ENCODE measurements at places on chromosomes 11 and 22.
A peak's percentile ranks its signal among the peaks of the same experiment; 100 is the strongest.

GRCh38 chr22:50714150-50714549 lies 23.9 kb upstream of the ACR start:
- DNase-seq, result no peak

GRCh38 chr11:126588630-126589491 lies 233.4 kb downstream of the ST3GAL4 start:
- DNase-seq, result no peak

DNA sequence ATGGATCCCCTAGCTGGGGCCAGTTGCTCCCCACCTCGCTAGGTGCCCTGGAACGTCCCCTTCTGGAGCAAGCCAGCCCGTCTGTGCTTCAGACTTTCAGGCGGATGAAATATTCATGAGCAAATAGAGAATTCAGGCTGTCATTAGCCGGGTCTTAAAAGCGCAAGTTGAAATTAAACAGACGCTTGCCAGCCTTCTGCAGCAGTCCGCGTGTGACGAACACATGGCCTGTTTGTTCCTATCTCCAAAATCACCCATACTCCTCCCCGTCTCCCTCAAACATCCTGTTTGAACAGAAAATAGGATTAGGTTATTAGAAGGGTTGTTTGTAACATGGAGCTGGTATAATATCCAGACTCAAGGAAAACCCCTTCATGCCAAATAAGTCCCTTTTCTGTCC lies 38.7 kb downstream of the MYO18B start:
- no peak for DNase-seq

DNA sequence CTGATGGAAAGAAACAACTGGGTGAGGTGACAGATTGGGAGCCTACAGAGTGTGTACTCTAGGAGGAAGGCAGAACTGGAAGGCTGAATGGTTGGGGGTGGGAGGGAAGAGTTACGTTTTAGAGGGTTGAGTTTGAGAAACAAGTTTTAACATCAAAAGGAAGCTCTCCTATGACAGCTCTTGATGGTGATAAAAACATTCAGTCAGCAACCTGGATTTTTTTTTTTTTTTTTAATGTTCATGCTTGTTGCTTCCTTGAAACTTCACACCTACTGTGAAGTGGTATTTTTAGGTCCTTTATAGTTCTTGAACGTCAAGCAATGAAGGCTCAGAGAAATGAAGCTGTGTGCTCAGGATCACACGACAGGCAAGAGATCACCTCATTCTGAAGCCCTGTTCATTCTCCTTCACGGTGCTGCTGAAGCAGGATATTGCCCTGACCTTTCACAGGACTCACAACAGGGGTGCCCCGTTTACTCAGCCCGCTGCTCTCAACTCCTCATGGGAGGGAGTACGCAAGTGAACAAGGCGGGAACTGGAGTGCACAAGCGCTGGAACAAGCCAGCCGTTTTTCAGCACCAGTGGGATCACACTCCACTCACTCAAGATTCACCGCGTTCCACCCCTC lies 1.6 kb upstream of the TMEM109 start:
- peak; percentile 66 for DNase-seq

GRCh38 chr22:29214232-29214631 lies 8.5 kb downstream of the EMID1 start:
- no peak for DNase-seq

- no peak for DNase-seq
Measured at GRCh38 chr22:41538583-41538982, 5.7 kb downstream of the POLR3H start.

GRCh38 chr22:19169947-19170318 lies 8.6 kb downstream of the SLC25A1 start:
- DNase-seq, result no peak

DNA sequence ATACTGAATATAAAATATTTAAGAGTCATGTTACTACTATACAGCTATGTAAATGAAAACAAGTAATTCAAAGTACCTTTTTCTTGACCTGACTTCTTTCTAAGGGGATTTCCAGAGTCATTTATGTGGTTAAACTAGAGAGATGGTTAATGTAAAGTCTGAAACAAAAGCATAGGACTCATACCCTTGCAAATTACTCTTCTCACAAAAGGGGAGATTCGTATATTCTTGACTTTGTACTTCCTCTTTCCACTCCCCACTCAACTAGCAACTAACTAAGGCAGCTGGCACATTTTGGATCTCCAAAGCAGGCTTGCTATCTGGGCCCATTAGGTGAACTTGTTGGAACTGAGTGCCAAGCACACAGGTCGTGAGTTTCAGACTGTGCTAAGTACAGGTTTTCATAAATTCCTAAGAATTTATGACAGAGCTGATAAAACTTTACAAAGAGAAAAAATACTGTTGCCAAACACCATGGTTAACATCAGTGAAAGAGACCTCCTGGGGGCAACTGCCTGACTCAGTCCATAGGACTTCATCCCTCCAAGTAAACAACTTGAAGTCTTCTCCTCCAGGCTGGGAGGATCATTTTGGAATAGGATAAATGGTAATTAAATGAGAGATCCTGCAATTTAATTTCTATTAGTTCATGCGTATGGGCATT lies 77.0 kb upstream of the DDI1 start:
- DNase-seq, result no peak

GRCh38 chr22:17914474-17914873 lies 109.9 kb downstream of the MICAL3 start:
- DNase-seq, result no peak

DNA sequence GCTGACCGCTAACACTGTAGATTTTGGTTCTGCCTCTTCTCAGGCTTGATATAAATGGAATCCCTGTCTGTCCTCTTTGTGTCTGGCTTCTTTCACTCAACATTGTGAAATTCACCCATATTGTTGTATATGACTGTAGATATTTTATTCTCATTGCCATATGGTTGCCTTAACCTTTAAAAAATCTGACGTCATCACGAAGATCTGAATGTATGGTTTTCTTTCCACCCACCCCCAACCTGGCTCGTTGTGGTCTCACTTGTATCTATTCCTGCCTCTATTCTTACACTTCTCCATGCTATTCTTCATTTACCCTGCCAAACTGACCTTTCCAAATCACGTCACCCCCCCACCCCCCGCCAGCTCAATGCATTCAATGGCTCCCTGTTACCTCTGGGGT lies 21.9 kb upstream of the C22orf42 start:
- DNase-seq, result no peak

DNA sequence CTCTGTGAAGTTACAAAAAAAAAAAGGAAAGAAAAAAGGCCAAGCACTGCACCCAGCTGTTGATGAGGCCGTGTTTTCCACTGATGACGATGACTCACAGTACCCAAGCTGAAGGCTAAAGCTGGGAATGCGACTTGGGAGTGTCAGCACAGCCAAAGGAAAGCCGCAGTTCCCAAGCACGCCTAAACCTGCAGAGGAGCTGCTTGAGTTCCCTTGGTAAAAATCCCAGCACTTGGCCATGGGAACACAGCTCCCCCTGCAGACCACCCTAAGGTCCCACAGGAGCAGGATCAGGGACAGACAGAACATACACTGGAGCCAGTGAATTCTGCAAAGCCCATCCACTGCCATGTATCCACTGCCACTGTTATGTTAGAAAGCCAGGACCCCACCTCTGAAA lies 39.9 kb downstream of the SERGEF start:
- DNase-seq, result no peak

DNA sequence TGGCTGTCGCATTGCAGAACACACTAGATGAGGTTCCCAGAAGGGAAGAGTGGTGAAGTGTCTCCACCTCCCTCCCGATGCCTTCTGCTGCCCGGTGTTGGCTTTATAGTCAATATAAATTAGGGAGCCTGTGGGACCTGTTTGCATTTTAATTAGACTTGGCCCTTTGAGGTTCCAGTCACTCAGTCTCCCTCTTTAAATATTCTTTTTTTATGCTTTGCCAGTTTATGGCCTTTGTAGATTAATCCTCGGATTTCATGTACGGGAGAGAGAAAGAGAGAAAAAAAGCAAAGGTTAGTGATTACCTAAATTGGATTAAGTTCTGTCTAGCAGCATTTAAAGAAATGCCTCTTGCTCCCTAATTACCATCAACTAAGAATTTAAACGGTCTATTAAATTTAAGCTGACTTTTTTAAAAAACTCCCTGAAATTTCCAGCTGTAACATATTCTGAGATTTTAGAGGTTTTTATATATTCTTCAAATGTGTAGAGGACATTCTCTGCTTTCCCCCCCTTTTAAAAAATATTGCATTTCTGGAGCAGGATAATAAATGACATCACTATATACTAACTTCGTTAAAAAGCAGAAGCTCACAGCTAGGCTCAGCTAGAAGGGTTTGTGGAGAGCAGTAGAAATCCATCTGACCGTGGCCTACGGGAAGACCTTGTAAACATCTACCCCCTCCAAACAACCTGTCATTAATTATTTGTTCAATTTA lies 84.4 kb downstream of the PRR5L start:
- no peak for DNase-seq

- DNase-seq, result no peak
Measured at GRCh38 chr11:36711104-36711825, 113.2 kb upstream of the RAG2 start.

GRCh38 chr11:94112206-94112953 lies 16.3 kb upstream of the PANX1 start:
- DNase-seq, result no peak

GRCh38 chr22:20794650-20795413 lies 20.9 kb downstream of the SERPIND1 start:
- no peak for DNase-seq

GRCh38 chr11:112113539-112114457 lies 27.1 kb downstream of the SDHD start:
- no peak for DNase-seq

- DNase-seq, result no peak
Measured at GRCh38 chr11:134637091-134638015, 225.3 kb upstream of the B3GAT1 start.

- DNase-seq, result no peak
Measured at GRCh38 chr11:57202281-57202680, 20.5 kb downstream of the LRRC55 start.

DNA sequence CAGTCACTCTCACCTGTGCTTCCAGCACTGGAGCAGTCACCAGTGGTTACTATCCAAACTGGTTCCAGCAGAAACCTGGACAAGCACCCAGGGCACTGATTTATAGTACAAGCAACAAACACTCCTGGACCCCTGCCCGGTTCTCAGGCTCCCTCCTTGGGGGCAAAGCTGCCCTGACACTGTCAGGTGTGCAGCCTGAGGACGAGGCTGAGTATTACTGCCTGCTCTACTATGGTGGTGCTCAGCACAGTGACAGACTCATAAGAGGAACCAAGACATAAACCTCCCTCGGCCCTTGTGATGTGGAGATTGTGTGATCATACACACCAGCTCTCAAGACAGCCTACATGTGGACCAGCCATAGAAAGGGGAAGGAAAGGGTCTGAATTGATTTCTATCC lies 113.3 kb downstream of the ZNF280B start:
- DNase-seq, result no peak

GRCh38 chr11:10310301-10310841 lies 5.5 kb downstream of the ADM start:
- no peak for DNase-seq

DNA sequence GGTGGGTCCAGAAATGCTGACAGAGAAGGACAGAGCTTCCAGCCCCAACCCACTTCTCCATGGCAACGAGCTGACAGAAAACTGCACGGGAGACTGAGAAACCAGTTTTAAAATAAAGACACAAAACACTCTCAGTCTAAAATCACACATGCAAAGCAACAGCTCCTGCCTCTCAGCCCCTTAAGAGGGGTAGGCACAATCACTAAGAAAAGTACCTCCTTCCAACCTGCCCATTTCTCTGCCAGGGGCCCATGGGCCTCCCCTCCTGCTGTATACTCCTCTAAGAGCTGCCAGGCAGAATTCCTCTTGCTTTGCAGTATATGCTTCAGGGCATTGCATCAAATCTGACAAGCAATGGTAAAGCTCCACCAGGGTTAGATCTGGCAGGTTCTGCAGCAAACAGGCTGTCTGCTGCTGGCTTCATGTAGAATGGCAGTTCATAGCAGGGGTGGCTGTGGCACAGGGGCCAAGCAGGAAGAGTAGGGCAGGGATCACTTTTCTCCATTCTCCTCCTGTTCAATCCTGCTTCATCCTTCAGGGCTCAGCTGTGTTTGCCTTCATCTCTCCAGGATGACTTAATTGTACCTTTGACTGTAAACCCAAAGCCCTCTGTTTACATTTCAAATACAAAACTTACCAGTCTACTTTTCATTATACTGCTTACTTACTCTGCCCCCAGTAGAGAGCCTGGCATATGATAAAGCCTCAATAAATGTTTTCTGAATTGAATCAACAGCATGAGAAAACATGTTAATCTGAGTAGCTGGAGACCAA lies 77.7 kb downstream of the KCNC1 start:
- no peak for DNase-seq

GRCh38 chr22:27401321-27401720 lies 400.2 kb downstream of the MN1 start:
- no peak for DNase-seq

DNA sequence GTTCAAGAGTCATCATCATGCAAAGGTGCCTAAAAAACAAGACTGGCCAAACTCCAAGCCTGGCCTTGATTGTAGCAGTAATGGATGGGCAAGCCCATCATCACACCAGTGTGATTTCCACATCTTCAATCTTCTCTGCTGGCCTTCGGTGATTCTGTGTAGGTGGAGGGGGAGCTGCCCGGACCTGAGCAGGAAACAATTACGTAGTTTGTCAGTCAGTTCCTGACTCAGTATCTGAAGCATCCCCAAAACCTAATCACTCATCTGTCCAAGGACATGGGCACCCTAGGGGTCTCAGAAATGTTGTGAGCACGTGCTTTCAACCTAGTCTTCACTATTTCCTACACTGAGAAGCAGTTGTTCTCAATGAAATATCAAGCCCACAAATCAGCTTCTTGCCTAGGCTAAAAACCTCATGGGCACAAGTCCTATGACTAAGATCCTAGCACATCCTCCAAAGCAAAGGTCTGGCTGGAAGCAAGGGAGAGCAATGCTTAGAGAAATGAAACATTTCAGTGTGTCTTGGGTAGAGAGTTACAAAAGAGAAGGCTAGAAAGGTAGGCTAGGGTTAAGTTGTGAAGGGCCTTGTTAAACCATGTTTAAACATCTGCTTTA lies 24.6 kb downstream of the ATG16L2 start:
- no peak for DNase-seq
